SJCRH30 (cell line): ENCODE measurements at places on chromosomes 11 and 22.

GRCh38 chr11:131810541-131810940 lies 440.1 kb downstream of the NTM start:
- no peak for DNase-seq

DNA sequence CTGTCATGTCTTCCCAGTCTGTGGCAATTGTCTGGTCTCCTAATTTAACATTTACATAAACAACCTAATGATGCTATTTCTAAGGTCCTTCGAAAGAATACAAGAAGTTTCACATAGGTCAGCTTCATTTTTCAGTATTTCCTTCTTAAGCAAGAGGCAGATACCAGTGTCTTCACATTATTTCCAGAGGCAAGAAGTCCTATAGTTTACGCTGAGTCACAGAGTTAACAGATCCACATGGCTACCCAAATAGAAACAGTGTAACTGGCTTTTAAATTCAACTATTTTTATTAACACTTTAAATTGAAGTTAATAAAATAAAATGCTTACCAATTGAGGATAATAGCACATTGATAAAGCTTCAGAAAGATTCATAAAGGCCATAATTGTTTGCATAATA lies 10.9 kb downstream of the PRRG4 start:
- DNase-seq = no peak

GRCh38 chr11:97537407-97538150 lies 1147.8 kb downstream of the JRKL start:
- no peak for DNase-seq

GRCh38 chr22:42025421-42025820 lies 26.8 kb downstream of the WBP2NL start:
- no peak for DNase-seq

- no peak for DNase-seq
These were observed 6.8 kb upstream of the CAT start for GRCh38 chr11:34431979-34432378.

GRCh38 chr22:46136486-46137217 lies 13.7 kb upstream of the PPARA start:
- DNase-seq = no peak

DNA sequence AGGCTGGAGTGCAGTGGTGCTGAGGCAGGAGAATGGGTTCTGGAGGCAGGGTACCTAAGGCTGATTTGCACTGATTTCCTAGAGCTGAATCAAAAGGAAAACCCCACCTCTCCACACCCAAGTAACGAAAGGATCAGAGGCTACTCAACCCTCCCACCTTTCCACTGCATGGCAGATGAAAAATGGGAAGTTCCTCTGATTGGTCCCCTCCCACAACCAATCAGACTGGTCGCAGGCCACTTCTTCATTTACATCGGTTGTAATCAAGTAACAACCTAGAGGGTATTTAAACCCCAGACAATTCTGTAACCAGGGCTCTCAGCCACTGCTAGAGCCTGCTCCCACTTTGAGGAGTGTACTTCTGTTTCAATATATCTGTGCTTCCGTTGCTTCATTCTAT lies 18.6 kb upstream of the PARVB start:
- no peak for DNase-seq

DNA sequence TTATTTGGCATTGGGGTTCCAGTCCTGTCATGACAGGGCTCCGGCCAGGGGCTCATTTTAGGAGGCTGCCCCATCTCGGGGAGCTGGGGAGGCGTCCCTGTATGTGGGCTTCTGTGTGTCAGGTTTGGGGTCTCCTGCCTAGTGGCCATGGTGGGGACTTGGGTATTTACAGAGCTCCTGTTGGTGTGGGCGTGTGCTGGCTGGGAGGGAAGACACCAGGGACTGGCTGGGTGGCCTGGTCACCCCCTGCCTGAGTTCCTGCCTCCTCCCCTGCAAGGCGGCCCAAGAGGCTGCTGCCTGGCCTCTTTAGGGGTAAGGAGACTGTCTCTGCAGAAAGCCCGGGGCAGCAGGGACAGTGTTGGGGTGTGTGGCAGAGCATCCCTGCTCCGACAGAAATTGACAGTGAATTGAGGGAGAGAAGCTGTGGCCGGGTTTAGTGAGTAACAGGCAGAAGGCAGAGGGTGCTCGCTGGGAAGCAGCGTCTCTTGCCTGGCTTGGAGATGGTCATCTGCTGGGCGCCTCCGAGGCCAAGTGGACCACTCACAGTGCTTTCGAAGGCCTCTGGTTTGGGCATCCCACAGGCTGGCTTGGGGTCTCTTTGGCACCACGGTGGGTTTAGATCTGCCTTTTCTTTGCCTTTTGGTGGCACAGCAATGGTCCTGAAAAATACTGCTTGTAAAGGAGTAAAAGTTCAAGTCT lies 40.3 kb upstream of the GRAMD4 start:
- no peak for DNase-seq

- DNase-seq = no peak
These were observed 623.7 kb upstream of the CCDC90B start for GRCh38 chr11:83909579-83910534.

- peak; percentile 26 for DNase-seq
These were observed 35.4 kb downstream of the MOB2 start for GRCh38 chr11:1450949-1451710.

- DNase-seq = no peak
These were observed 5.4 kb downstream of the GRK2 start for GRCh38 chr11:67271541-67272284.

GRCh38 chr11:2250041-2250440 lies 20.3 kb downstream of the ASCL2 start:
- DNase-seq = no peak

DNA sequence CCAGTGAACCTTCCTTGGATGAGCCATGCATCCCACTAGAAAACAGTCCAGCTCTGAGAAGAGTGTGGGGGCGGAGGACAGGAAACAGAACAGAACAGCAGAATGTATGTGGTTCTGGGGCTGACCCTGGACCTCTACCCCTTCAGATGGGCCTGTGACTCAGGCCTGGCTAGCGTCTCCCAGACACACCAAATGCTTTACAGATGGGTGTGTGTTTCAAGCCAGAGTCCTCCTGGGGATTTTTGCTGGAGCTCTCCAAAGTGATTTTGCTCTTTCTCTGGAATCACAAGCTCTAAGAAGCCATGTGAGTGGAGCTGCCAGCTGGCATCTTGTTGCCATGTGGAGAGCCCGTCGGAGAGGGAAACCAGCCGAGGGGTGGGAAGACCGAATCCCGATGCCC lies 13.2 kb upstream of the C1QTNF4 start:
- DNase-seq = no peak

DNA sequence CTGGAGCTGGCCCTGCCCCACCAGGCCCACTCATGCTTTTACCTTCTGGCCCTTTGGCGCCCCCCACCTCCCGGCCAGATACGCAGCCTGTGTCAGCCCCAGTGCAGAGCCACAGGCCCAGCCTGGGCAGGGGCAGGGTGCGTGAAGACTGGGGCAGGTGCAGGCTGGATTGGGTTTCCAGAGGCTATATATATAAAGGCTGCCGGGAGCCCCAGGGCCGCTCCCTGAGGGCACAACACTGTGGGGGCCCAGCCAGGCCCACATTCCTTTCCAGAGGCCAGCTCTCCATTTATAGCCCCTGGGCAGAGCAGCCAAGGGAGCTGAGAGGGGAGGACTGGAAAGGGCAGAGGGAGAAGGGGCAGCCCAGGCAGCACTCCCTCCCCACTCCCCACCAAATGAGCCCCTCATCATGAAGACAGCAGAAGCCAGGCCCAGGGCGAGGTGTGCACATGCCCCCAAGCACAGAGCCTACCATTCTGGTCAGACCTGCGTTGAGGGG lies 5.0 kb upstream of the MYOD1 start:
- peak; percentile 99 for DNase-seq

GRCh38 chr11:68959465-68960293 lies 21.1 kb downstream of the MRGPRD start:
- no peak for DNase-seq

DNA sequence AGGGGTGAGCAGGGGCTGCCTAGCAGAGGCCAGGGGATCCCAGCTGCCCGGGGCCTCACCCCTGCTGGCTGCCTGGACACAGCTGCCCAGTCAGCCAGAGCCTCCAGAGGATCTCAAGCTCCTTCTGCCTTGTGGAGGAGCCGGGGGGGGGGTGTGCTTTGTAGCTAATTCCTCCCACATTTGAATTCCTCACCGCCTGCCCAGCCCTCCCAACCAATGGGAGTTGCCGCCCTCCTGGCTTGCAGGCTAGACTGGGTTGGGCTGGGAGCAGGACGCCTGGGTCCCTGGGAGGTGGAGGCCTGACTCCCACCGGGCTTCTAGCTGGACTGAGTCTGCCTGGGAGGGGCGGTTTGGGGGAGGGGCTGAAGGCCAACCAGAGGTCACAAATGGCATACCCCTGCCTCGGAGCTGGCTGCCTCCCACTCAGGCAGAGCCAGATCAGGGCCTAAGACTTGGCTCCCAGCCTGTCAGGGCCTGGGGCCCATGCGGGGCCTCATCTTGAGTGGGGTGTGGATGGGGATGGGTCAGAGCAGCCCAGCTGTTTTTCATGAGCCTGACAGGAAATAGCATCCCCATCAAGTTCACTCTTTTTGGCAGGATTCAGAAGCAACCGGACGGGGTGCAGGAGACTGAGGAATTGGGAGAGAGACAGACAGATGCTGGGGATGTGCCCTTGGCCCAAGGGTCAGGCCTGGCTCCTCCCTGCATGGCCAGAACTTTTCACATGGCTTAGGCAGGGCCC lies 29.2 kb upstream of the PDE2A start:
- peak; percentile 38 for DNase-seq

DNA sequence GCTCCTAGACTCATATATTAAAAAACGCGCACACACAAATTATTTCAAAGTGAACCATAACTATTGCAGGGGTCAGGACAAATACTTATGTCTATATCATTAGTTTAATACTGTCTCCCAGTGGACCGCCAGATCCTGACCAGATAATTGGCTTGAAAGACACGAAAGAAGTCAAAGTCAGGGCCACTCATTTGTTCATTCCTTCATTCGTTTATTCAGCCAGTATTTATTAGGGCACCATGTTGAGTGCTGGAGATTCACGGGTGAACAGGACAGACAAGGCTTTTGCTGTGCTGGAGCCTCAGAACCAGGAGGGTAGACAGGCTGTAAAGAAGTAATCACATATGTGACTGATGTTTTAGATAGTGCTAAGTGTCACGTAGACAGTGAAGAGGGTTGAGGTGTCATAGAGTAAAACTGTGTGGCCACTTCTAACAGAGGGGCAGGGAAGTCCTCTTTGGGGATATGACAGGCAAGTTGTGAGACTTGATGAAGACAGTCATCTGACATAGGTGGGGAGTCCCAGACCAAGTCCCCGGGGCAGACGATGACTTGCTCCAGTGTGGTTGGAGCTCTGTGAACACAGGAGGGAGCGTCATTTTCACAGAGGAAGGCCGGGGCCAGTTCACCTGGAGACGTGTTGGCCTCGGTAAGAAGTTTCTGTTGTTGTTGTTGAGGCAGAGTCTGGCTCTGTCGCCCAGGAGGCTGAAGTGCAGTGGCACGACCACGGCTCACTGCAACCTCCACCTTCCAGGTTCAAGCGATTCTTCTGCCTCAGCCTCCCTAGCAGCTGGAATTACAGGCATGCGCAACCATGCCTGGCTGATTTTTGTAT lies 25.9 kb downstream of the RBX1 start:
- no peak for DNase-seq

- DNase-seq = no peak
These were observed 660.5 kb downstream of the NTM start for GRCh38 chr11:132030896-132031295.

- DNase-seq = no peak
These were observed 67.1 kb downstream of the CD82 start for GRCh38 chr11:44632466-44633123.

DNA sequence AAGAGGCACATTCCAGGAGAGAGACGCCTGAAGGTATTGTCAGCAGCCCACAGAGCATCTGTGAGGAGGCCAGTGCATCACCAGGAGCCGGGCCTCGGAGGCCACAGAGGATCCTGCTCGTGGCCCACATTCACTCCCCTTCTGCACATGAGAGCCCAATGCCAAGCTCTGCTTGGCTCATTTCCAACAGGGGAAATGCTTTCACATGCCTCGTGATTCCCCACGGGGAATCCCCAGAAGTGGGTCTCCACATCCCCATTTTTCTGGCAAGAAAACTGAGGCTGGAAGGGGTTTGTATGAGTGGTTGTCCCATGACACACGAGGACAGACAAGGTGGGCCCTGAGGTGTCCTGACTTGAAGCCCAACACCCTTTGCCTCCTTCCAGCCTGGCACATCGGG lies 34.4 kb downstream of the TP53I11 start:
- no peak for DNase-seq

DNA sequence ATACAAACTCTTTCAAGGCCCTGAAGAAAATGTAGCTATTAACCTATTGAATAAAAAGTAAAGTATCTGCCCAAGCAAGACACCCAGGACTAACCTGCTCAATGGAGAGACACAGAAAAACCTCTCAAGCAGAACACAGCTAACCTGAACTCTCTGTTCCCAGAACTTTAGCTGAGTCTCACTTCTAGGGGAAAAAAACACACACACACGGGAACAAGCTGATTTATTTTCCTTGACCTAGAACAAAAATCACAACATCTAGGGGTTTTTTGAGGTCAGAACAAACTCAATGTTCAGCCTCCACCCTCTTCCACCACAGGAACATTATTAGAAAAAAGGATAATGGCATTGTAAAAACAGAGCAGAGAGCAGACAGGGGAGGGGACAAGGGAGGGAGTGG lies 121.6 kb downstream of the BBOX1 start:
- DNase-seq = no peak

DNA sequence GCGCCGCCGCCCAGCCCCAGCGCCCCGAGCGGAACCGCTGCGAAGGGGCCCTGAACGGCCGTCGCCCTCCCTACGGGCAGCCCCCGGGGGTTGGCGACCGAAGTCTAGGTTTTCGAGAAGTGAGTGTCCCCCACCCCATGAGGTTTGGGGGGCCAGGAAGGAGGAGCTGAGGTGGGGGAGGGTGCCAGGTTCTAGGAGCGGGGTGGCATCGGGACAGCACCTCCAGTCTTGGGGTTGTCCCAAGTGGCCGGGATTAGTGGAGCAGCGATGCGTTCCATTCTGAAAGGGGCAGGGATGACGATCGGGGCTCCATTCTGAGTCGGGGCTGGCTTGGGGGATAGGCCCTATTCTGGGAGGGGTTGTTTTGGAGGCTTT lies 408 bp downstream of the PPP2R5B start:
- no peak for DNase-seq

- no peak for DNase-seq
These were observed 1.2 kb downstream of the RAB6A start for GRCh38 chr11:73759610-73760134.

GRCh38 chr11:62909107-62909894 lies 11.9 kb downstream of the CHRM1 start:
- peak; percentile 77 for DNase-seq

GRCh38 chr22:28711820-28712777 lies 29.5 kb downstream of the CHEK2 start:
- DNase-seq = peak; percentile 25

- no peak for DNase-seq
These were observed 234.9 kb upstream of the POU2AF2 start for GRCh38 chr11:111010391-111011274.

DNA sequence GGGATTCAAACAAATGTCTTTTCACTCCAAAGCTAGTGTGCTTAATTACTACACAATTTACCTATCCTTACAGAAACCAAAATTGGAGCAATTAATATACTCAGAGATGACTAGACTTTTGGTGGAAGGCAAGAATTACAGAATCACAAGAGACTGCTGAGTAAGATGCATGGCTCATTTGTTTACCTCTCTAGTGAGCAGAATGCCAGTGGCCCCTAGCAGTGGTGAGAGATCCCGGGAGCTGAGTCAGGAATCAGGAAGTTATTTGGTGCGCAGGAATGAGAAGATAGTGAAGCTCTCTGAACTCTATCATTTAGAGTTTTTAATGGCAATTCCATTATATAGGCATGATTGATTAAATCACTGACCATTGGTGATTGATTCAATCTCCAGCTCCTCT lies 188.9 kb upstream of the SESN3 start:
- DNase-seq = no peak

- DNase-seq = no peak
These were observed 322.1 kb downstream of the BLID start for GRCh38 chr11:121793916-121794315.
